Brain pericyte (primary cell): ENCODE measurements at places on chromosomes 13 and 19.

DNA sequence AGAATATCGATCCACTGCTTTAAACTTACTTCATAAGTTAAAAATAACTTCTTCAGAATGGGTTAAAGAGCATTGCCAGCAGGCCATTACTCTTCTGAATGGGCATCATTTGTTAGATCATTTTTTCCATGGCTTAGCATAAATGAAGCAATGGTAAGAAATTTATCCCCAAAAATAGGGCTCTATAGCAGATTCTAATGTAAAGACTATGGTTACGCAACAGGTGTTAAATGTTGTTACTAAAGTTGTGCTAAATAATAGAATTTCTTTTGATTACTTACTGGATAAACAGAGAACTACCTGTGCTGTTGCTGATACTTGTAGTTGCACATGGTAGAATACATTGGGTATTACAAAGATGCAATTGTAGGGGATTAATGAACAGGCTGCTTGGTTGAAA, 15.9 kb upstream of the ZNF98 start:
- DNase-seq, result no peak

DNA sequence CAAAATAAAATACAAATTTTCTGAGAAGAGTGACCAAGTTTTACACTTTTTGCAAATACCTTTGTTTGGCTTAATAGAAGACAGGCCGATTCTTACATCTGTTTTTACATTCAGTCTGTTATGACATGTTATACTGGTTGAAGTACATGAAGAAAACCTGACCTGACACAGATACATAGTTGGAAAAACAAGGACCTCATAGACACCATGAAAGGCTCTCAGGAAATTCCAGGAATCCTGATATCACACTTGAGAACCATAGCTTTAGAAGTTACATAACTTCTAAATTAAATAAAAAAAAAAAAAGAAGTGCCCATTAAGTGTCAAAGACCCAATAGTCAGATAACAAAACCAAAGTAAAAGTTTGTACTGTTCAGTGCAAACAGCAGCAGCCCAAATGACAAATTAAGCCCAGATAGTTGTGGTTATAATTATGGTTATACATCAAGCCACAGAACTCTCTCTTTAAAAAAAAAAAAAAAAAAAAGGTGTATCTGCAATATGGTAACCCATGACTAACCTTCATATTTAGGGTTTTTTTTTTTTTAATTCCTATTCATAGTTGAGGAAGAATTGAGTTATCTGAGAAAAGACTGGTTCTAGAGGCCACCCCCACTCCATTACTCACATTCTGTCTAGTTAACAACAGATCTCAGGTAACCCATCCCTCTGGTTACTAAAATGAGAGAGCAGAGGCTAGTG, 19.8 kb downstream of the RBM26 start:
- DNase-seq, result no peak

DNA sequence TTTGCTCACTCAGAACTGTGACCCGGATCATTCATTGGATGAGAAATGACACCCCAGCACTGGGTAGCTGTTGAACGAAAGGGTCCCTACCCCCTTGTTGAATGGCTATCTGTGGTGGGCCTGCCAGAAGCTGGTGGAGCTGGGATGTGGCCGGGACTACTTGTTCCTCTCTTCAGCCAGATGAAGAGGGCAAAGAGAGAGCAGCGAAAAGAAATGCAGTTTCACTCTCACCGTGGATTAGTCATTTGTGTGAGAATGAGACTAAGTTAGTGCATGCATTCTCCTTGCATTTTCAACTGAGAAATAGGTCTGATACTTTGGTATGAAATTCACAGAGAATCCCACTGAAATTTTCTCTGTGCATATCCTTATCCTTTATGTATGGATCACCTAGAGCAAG, 553.1 kb downstream of the IRS2 start:
- DNase-seq, result no peak

GRCh38 chr13:105329359-105329758, 1206.1 kb downstream of the EFNB2 start:
- DNase-seq, result no peak

- DNase-seq, result no peak
Measured at GRCh38 chr19:32067685-32068084, 277.7 kb upstream of the ZNF507 start.

DNA sequence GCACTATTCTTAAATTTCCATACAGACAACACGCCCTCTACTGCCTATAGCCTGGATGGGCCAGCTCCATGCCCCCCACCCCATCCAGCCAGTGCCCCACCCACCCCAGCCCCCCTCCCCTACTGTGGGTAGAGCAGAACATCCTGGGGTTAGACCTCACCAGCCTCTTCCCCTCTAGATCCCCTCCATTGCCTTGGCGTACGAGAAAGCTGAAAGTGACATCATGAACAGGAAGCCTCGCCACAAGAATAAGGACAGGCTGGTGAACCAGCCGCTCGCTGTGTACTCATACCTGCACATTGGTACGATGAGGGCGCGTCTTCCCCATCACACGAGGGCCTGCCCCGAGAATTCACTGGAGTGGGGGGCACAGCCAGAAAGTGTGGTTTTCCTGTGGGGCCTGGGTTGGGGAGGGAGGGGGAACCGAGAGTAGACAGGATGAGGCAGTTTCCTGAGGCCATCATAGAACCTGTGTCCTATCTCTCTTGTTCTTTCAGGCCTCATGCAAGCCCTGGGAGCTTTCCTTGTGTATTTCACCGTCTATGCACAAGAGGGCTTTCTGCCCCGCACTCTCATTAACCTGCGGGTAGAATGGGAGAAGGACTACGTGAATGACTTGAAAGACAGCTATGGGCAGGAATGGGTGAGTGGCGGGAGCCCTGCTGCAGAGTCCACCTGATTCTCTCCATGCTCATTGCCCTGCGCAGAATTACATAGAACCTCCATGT, 29.1 kb downstream of the ATP12A start:
- DNase-seq, result no peak

- DNase-seq, result no peak
Measured at GRCh38 chr19:45515807-45516401, 8.6 kb downstream of the VASP start.

DNA sequence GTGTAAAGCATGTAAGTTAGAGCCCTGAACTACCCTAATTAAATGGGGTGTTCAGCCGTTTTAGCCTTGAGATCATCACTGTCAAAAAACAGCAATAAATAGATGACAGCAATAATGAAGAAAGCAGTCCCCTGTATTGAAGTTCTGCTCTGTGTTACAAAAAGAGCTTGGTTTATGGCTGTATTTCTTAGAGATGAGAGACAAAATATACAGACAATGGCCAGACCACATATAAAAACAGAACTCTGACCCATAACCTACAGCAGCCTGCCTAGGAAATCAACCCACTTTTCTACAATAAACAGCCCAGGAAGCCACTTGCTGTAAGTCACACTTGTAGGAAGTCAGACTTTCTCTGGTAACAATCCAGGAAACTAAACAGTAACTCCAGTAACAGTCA, 10.8 kb downstream of the IGFL3 start:
- DNase-seq, result no peak

DNA sequence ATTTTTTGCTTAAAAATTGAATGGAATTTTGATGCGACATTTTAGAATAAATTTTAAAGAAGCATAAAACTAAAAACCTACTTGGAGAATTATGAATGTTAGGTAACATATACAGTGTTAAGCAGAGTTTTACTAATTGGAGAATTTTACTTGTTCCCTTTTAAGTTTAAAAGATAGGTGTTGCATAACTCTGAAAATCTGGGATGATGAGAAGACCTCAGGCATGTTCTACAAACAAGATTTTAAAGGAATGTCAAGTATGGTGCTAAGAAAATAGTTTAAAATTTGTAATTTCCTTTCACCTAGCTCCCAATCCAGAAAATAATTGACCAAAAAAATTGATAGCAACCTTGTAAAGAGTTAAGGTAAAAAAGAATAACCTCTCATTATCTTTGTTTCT, 135.8 kb downstream of the RFC3 start:
- no peak for DNase-seq

- DNase-seq, result no peak
Measured at GRCh38 chr19:5993201-5993600, 15.3 kb upstream of the RANBP3 start.

DNA sequence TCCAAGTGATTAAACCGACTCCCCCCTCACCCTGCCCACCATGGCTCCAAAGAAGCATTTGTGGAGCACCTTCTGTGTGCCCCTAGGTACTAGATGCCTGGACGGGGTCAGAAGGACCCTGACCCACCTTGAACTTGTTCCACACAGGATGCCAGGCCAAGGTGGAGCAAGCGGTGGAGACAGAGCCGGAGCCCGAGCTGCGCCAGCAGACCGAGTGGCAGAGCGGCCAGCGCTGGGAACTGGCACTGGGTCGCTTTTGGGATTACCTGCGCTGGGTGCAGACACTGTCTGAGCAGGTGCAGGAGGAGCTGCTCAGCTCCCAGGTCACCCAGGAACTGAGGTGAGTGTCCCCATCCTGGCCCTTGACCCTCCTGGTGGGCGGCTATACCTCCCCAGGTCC, 2.0 kb downstream of the APOE start:
- no peak for DNase-seq

DNA sequence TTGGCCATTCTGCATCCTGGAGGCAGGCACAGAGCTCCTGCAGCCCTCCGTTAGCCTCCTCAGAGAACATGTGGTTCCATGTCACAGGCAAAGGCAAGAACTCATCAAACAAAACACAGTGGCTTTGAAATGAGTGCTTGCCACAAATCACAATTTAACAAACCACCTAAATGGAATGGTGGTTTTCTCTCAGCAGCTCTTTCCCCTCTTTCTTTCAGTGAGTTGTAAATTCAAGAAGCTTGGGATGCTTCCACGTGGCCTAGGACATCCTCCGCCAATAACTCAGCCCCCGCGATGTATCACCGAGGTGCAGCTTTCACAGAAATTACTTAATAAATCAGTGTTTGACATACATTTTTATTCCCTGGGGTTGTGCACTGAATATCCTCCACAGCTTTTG, 65.4 kb upstream of the RFC3 start:
- no peak for DNase-seq

GRCh38 chr13:109200556-109200955, 571.1 kb downstream of the MYO16 start:
- DNase-seq, result no peak

- no peak for DNase-seq
Measured at GRCh38 chr19:11693505-11694499, 44.9 kb downstream of the ZNF823 start.

DNA sequence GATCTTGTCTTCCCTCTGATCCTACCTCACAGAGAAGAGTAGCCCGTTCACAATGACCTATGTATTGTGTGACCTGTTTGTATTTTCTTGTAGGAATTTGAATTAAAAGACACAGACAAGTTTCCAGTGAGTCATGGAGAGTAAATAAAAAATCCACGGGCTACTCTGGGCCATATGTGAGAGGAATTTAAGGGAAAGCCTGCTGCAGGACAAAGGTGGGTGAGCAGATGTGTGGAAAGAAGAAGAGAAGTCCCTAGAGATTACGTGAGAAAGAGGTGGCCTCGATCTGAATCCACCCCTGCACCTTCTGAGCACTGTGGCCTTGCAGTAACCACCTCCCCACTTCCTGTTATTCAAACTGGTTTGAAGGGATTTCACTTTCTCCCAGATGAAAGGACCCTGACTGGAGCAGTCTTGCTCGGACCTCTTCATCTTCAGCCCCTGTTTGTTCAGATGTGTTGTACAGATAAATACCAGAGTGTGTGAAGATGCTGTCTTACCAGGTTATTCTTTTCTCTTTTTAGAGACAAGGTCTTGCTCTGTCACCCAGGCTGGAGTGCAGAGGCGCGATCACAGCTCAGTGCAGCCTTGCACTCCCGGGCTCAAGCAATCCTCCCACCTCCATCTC, 205.4 kb downstream of the PDS5B start:
- DNase-seq, result no peak

DNA sequence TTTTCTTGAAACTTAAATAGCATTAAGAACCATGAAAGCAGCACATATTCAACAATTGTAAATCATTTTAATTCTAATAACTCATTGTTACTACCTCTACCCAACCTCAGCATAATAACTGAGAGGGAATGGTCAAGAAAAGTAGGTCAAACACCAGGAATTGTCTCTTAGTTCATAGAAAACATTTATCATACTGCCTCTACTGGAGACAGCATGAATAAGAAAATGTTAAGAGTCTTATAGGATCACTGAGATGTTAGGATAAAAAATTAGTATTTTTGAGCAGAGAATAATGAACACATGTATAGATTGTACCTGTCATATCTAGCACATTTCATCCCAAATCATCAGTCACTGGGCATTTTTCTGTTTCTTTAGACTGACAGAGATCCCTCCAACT, 515.3 kb downstream of the PCDH9 start:
- no peak for DNase-seq

- DNase-seq, result peak; percentile 82
Measured at GRCh38 chr19:1383312-1384084, at the start of gene NDUFS7. TSS of gene NDUFS7 (plus strand) at chr19:1383907. CDS start at chr19:1383927, 20 bp downstream.

DNA sequence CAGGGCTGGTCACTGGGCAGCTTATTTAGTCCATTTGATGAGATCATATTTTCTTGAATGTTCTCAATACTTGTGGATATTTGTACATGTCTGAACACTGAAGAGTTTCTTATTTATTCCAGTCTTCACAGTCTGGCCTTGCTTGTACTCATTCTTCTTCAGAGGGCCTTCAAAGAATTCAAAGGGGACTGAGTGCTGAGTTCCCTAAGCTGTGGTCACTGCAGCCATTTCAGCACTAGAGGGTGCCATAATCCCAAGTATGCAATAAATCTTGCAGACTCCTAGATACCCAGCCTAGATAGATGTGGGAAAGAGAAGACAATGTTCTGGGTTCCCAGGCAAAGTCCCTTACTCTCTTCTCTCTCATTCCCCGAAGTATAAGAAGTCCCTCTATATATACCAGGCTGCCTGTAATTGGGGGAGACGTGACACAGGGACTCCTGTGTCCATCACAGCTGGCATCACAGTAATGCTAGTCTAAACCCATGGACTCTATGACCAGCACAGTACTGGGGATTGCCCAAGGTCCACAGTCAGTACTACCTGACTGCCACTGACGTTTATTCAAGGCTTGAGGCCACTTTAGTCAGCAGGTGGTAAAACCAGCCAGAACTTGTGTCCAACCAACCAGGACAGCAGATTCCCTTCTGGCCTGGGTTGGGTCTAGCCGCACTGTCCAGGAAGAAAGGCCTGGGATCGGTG, 8.9 kb upstream of the VN1R1 start:
- DNase-seq, result no peak

GRCh38 chr13:20105161-20105689, 55.6 kb downstream of the GJA3 start:
- DNase-seq, result no peak
